ENCODE measurements at places on chromosomes 2 and 18.
A peak's percentile ranks its signal among the peaks of the same experiment; 100 is the strongest.

GRCh38 chr2:55103046-55103445, 52.8 kb upstream of the RTN4 start:
- ATAC-seq: no peak

DNA sequence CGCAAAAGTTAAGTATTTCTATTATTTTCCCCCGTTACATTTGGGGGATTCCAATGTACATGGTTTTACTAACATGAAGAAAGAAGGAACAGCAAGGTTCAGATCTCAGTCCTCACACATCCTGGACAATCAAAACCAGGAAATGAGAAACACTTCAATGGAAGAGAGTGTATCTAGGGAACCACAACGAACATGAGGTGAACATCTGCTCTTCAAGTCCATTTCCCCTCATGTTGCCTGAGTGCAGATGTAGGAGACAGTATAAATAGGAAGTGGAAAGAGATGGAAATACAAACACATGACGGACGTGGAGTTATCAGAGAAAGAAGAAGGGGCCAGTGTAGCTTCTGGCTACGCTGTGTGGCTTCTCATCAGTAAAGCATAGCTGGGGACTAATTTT, 52.6 kb downstream of the CHN1 start:
- ATAC-seq: no peak

- no peak for ATAC-seq
These were observed 286.8 kb upstream of the HS6ST1 start for GRCh38 chr2:128605421-128605820.

GRCh38 chr2:218879776-218880101, 913 bp upstream of the WNT10A start:
- no peak for ATAC-seq

GRCh38 chr18:12106471-12106870, 12.8 kb downstream of the ANKRD62 start:
- no peak for ATAC-seq

DNA sequence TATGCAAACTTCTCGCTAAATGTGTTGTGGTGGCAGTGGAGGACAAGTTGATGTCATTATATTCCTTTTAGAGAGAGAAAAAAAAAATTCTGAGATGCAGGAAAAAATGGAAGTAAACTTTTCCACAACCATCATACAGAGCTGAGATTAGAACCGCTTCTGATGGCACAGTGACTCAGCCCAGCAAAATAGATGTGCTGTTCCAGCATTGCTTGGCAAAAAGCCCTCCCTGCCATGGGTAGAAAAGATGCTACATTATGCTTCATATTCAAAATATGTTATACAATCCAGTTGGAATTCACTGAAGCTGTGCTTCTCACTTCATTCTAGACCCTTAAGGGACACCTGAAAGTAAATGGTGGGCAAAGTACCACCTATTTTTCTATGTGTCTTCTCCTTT, 1047.6 kb upstream of the FANCL start:
- ATAC-seq: no peak

- peak; percentile 38 for ATAC-seq
These were observed 114.4 kb upstream of the HAAO start for GRCh38 chr2:42906557-42907411.

GRCh38 chr2:113216321-113216720, 42.5 kb downstream of the PSD4 start:
- no peak for ATAC-seq
